ENCODE measurements at places on chromosomes 1 and 21.

- DNase-seq, result no peak
Measured at GRCh38 chr1:192407206-192407605, 90.4 kb downstream of the RGS21 start.

- no peak for DNase-seq
Measured at GRCh38 chr1:90809996-90810395, 92.9 kb upstream of the BARHL2 start.

DNA sequence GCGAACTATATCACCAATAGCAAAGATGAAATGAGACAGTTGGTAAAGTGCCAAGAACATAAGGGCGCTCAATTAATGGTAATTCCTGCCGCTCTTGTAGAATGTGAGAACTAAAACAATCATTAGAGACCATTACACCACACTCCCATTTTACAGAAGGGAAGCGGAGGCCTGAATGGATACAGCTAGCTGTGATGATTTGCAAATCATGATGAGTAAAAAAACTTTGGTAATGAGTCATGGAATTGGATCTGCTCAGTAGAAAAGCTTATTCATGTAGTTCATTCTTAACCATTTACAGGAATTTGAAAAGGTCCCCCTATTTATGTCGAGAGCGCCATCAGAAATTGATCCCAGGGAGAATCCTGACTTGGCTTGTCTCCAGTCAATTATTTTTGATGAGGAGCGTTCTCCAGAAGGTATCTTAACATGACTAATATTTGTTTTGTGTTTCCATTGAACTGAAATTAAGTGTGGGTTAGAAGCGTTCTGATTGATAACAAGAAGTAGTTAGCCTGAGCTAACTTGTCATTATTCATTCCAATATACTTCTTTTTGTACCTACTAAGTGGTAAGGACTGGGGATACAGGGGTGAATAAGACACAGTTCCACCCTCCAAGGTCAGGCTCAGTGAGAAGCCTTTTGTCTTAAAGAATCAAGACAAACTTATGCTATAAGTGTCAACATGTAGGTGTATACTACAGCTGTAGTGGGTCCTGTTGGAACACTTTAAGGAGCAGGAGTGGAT is 812 bp downstream of the TTC4 start:
- DNase-seq, result no peak

- DNase-seq, result peak; percentile 65
Measured at GRCh38 chr1:26602378-26602959, 72.9 kb downstream of the RPS6KA1 start.

- DNase-seq, result no peak
Measured at GRCh38 chr21:45869121-45870007, 112.2 kb upstream of the COL6A1 start.

DNA sequence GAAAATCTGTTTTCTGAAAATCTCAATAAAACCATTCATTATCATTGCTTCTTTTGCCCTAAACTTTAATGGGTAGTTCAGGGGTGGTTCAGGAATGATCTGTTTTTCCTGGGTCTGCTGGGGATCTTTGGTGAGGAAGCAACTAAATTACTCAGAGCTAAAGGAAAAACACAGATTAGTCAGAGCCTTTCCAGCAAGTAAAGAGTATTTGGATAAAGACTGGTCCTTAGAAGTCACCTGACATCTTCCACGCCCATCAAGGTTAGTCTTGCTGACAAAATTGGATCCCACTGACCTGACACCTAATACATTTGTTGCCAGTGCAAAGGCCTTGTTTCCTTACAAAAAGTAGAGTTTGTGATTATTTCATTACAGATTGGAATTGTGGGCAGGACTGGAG is 24.2 kb downstream of the HSPA13 start:
- DNase-seq, result no peak

DNA sequence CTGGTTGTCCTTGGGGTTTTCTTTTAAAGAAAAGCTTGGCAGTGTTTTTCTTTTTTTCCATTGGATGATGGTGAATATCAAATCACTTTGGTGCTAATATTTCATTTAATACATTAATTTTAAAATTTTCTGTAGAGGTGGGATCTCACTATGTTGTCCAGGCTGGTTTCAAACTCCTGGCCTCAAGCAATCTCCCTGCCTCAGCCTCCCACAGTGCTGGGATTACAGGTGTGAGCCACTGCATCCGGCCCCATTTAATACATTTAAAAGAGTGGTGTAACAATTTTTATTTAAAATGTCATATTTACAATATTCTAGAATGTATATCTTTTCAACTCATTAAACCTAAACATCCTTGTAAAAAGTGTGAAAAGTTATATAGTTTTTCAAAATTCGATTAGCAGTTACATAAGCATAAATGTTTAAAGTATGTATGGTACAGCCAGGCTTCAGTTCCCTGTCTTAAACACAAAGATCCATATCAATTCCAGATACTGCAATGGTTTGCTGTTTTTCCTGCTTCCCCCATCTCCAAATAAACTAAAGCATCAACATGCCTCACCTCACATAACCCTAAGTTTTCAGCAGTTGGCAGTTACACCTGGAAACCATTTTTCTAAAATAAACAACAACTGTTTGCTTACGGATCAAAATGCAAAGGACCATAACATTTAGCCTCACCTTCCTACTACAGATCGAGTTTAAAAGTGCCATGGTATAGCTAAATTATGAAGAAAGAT is 8.9 kb upstream of the LGALS8 start:
- no peak for DNase-seq

GRCh38 chr1:222616525-222616924 is 1.4 kb upstream of the MIA3 start:
- peak; percentile 12 for DNase-seq

DNA sequence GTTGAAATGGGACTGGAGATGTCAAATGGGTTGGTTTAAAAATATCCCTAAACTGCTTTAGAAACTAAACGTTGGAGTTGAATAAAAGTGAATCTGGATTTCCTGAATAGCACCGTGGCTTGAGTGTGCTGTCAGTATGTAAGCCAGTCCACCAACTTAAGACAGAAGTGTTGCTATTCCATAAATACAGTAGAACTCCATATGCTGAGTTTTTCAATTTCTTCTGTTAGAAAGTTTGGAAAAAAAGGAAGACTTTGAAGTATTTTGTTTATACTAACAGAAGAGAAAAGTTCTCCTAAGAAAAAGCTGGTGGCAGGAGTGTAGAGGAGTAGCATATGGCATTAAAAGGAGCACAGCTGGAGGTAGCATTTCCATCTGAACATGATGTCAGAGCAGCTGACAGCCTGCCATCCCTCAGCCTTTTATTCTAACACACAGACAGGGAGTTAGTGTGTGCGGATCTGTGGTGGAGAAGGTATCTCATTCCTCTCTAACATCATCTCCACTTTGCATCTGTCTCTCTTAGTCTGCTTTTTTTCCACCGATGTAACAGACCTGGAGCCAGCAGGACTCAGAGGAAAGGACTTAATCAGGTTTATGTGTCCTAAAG is at the start of gene ZBTB18:
ZBTB18 (plus strand) TSS at position 449 of the 610 bp plus-strand sequence; CDS start at position 598, 149 bp downstream.
- DNase-seq, result no peak

DNA sequence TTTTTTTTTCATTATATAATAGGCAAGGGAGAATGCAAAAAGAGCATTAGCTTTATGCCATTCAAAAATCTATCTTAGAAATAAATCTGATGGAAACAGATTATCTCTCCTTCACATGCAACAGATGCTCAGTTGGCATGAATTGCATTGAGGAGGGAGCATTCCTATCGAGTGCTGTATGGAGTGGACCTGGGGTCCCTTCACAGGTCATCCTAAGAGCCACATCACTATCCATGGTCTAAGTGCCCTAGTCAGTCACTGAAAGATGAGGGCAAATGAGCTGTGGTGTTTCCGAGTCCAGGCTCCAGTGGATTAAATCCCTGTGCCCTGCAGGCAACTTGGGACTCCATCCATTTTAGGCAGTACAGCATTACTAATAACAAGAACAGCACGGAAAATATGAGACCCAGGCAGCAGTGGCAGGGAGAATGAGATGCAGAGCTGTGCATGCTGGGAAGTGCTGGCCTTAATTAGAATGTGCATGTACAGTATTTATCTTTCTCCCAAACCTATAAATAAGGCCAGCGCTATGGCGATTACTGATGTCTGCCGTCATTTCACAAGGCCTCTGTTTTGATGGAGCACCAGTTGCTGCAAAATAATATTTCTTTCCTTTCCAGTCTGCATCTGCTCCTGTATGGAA is 512.3 kb upstream of the PLXNA2 start:
- DNase-seq, result no peak

DNA sequence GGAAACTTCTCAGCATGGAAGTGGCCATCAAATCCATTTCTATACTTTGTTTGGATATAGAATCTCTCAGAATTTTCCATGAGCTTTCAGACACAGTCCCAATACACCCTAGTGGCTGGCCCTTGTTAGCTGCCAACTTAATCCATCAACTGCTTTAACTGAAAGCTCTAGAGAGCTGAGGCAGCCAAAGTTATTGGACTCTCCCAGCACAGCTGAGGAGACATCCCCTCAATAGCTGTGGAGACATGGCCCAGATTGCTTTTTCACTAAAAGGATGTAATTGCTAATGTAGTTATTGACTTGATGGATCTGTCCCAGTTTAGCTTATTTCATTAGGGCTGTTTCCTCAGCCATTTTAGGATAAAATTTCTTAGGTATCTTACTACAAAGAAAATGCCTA is 94.8 kb upstream of the PRMT6 start:
- no peak for DNase-seq

GRCh38 chr1:63828322-63829044 is 54.7 kb downstream of the ROR1 start:
- no peak for DNase-seq

GRCh38 chr1:229031061-229031460 is 239.8 kb upstream of the RAB4A start:
- DNase-seq, result no peak

- DNase-seq, result no peak
Measured at GRCh38 chr1:196680107-196680506, 28.3 kb downstream of the CFH start.

DNA sequence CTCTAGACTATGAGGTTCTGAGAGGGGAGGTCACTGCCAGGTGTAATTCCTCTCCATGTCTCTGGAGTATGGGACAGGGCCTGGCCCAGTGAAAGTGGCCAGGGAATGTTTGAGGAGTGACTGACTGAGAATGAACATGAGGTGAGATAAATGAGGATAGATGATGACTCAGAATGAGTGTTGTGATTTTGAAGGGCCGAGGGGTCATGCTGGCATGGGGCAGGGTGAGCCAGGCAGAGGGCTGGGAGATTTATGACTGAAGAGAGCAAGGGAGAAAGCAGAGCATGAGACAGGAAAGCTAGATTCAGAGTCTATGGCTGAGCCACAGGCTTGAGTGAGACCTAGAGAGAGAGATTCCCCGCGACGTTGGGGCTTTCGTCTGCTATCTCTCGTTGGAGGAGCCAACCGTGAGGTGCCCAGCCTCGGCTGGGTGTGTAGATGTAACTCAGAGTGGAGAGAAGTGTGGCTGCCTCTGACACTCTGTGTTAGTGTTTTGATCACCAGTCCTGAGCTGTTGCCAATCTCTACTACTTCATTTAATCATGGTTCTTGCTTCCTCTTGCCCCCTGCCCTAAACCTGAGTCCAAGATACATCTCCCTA is 50.1 kb downstream of the FOXD2 start:
- no peak for DNase-seq

- no peak for DNase-seq
Measured at GRCh38 chr1:226660410-226661182, 78.5 kb downstream of the ITPKB start.

Measured in HuH-7 (cell line).